NCI-H524 (cell line): ENCODE measurements at places on chromosomes 7 and 10.

DNA sequence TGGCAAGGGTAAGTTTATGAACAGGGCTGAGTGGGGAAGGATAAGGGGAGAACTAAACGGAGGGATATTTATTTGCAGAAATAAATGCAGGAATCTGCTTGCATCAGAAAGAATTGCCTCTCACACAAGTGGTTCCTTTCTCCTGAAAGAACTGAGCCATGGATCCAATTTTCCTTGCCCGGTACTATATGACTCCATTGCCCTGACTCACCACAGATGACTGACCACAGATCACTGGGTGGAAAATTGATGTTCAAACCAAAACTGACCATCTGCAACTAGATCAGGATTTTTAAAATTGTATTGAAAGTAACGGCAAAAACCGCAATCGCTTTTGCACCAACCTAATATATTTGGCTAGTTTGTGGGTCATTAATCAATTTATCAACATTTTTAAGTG, 6.2 kb upstream of the MACC1 start:
- no peak for DNase-seq

DNA sequence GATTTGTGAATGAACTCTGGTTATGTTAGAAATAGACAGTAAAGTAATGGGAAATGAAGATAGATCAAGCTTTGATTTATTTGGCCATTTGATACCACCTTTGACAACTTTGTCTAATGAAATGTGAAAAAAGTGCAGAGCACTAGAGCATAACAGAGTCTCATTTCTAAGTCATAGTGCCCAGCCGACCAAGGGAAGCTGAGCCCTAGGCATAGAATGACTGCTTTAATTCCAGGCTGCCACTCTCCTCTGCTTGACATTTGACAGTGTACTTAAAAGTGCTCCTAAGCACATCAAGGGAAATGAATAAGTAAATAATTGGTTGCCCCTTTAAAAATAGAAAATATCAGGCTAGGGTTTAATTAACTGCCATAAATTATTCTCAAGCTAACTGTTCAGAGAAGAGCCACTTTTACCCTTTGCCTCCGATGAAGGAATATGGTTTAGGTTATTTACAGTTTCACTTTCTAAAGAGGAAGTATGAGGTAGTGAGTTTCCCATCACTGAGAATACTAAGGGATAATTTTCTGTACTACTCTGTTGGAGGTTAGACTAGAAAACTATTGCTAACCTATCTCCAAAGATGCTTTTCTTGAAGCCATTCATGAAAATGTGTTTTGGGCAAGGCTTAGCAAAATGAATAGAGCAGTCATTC, 591.6 kb downstream of the REEP3 start:
- DNase-seq: no peak

DNA sequence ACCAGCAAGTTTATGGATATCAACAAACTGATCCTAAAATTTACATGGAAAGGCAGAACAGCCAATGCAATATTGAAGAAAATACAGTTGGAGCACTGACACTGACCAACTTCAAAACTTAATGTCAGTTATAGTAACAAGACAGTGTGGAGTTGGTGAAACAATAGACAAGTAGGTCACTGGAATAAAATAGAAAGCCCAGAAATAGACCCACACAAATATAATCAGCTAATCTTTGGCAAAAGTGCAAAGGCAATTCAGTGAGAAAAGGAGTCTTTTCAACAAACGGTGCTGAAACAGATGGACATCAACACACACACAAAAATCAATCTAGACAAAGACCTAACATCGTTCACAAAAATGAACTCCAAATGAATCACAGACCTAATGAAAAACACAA, 13.8 kb downstream of the RSU1 start:
- no peak for DNase-seq

DNA sequence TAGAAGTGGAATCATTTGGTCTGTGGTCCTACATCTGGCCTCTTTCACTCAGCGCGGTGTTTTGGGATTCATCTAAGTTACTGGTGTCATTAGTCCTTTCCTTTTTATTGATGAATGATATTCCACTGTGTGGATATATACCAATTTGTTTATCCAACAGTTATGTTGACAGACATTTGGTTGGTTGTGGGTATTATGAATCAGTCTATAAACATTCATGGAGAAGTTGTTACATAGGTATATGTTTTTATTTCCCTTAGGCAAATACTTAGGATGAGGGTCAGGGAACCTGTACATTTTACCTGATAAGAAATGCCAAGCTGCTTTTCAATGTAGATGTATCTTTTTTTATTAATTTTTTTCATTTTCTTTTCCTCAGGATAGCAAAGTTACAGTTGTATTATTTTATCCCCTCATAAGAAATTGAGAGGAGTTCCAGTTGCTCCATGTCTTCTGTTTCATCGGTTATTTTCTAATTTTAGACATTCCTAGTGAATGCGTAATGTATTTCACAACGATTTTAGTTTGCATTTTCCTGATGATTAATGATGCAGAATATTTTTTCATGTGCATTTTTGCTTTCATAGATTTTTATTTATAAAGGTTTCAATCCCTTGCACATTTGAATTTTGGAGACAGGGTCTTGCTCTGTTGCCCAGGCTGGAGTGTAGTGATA, 203.8 kb upstream of the SH2B2 start:
- DNase-seq: no peak

DNA sequence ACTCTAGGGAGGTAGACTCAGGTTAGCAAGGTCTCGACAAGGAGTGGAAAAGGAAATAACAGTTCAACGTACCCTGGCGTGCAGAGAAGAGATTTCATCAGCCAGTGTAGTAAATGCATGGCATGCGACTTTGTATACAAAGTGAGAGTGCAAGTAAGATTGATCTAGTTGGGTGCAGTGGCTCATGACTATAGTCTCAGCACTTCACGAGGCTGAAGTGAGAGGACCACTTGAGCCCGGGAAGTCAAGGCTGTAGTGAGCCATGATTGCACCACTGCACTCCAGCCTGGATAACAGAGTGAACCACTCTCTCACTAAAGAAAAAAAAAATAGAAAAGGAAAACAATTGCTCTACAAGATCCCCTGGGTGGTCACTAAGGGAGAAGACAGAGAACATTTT, 528.6 kb downstream of the SORCS1 start:
- DNase-seq: no peak

- DNase-seq: no peak
Observed at GRCh38 chr10:112915590-112916572, 34.2 kb upstream of the TCF7L2 start.

GRCh38 chr10:71765906-71766716, 7.2 kb downstream of the VSIR start:
- DNase-seq: no peak

DNA sequence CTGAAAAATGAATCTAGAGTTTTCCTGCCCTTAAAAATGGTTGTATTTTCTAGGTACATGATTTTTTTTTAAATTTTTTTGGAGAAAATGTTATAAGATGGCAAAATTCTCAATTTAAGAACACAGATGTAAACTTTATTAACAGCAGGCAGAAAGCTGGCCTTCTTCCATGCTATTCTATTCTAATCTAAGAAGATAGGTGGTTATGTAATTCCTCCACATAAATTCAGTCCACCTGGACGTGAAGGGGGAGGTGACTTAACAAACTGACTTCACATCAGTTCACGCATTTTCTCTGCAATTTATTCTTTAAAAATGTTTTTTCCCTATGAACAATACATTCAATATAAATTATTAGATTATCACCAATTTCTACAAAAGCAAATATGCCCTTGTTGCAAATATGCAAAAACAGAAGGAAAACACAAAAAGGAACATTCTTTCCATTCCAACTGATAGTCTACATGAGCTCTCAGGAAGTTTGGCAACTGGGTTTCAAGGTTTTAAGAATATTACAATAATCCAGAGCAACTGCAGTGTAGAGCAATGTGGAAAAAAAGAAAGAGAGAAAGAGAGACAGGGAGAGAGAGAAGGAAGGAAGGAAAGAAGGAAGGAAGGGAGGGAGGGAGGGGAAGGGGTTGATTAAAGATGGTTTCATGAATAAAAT, 76.8 kb downstream of the HIBADH start:
- no peak for DNase-seq

DNA sequence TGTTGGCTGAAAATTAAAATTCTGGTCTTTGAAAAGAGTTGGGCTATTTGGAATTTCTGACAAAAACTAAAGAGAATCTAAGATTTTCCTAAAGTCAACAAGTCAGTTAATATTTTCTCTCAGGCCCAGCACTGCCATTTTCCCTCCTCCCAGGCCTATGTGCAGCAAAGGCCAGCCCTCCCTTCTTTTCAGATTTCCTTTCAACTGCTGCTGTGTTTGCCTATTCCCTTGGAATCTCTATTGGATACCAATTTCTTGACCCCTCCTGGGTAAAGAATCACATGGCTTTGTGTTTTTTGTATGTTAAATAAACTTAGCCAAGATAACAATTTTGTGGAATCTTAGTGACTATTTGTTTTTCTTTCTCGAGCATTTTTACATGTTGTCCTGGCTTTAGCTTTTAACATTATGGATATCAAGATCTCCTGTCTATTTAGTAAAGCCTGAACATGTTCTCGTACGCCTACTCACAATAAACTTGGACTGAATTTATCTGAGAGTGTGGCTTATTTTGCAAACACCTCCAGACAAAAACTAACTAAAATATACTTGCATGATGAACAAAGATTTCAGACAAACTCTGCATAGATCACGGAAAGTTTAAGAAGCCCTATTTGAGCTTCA, 19.9 kb downstream of the MACC1 start:
- no peak for DNase-seq

- DNase-seq: no peak
Observed at GRCh38 chr7:35551321-35552081, 143.4 kb downstream of the HERPUD2 start.

GRCh38 chr10:2791774-2792443, 275.4 kb upstream of the PFKP start:
- DNase-seq: no peak

GRCh38 chr10:128908099-128908498, 558.9 kb upstream of the MGMT start:
- no peak for DNase-seq

- DNase-seq: peak; percentile 15
Observed at GRCh38 chr7:44519546-44519945, 21.6 kb downstream of the NPC1L1 start.

- DNase-seq: no peak
Observed at GRCh38 chr10:109191823-109192222, 731.5 kb downstream of the XPNPEP1 start.

DNA sequence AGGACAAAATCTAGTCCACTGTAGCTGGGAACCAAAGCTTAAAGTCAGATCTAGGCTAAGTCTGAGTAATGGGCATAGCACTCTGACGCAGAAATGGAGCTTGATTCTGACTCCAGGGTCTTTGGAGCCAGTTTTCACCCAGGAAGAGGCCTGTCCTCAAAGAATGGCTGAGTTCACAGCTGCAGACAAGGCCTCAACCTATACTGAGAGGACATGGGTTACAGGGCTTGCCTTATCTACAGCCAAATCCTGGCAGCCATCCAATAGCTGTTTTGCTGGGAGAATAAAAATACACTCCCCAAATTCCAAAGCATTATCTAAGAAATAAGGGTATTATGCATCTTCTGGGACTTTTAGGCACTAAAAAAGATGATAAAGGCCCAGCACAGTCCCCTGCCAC, 154.8 kb downstream of the RAPGEF5 start:
- no peak for DNase-seq

GRCh38 chr7:29091715-29092114, 54.6 kb downstream of the CPVL start:
- no peak for DNase-seq

- no peak for DNase-seq
Observed at GRCh38 chr7:124130-124949, 68.0 kb upstream of the FAM20C start.

DNA sequence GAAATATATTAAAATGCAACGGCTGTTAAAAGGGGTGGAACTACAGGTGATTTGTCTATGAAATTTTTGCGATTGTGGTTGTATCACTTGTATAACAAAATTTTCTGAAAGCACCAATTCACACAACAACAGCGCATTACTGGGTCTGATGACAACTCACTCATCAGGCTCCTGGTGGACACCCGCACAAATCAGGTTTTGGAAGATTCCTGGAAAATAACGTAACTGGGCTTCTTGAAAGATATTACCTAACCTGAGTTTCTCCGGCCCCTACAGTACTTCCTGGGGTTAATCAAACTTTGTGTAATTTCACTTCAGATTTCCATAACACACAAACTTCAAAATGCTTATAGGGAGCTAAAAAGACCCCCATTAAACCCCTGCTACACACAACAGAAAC, 7.6 kb downstream of the SNX8 start:
- DNase-seq: no peak

GRCh38 chr10:30858499-30858898, 173.2 kb downstream of the ZNF438 start:
- DNase-seq: no peak

DNA sequence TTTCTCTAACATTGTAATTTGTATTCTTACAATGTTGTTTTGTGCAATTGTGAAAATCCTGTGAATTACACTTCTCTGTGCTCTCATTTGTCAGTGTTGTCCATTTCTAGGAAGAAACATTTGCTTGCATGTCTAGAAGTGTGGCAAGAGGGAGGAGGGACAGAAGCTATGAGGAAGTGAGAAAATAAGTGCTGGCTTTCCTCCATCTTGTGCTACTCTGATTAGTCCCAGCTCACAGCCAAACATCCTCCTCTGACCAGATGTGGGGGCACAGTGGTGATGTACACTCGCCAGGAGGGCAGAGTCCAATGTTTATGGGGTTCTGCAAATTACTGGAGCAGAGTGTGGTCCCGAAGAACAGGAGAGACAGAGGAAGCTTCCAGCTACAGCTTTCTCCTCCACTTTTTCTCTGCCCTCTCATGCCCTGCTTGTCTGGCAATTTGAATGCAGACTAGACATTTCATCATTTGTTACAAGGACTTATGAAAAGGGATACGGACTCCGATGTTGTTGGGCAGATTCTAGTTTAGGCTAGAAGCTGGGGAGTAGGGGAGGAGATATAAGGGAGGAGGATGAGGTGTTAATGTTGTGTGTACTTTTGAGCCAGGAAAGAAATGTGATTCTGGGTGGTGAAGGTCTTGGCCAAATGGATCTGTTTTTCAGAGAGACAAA, 131.0 kb upstream of the C1GALT1 start:
- DNase-seq: no peak

- peak; percentile 60 for DNase-seq
Observed at GRCh38 chr10:45249978-45250693, 65.3 kb downstream of the OR13A1 start.

DNA sequence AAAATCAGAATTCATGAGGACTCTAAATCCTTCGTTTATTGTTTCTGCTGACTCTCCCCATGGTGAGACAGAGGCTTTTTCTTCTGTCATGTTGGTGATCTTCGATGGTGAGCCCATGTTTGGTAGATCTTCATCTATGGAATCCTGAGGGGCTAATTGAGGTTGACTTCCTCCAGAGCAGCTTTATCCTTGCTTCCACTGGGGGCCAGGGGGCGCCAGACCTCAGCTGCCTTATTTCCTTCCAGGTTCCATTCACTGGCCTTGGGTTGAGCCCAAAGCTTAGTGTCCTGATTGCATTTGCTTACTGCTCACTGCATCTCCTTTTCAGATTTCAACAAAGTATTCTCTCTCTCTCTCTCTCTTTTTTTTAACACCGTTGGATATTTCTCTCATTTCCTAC, 80.7 kb downstream of the GCC1 start:
- no peak for DNase-seq

DNA sequence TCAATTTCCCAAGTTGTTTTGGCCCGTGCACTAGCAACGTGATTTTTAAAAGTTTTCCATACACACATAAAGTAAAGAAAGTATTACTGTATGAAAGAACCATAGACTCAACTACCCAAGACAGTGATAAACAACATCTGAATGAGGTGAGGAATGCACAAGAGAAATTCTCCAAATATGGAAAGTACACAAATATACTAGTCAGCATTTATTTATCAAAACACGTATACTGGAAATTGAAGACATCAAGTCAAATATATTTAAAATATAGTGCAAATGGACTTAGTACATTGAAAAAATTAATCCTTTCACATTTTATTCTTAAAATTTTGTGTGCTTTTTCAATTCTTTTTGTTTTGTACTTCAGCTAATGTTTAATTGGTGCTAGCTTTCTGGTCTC, 143.6 kb downstream of the ARL4A start:
- no peak for DNase-seq
